ENCODE measurements at places on chromosomes 6 and 20. TPM values are rescaled to one million over a fixed set of nuclear protein-coding genes. Genes with fewer than 3 reads are reported as not detected.
A peak's percentile ranks its signal among the peaks of the same experiment; 100 is the strongest.

DNA sequence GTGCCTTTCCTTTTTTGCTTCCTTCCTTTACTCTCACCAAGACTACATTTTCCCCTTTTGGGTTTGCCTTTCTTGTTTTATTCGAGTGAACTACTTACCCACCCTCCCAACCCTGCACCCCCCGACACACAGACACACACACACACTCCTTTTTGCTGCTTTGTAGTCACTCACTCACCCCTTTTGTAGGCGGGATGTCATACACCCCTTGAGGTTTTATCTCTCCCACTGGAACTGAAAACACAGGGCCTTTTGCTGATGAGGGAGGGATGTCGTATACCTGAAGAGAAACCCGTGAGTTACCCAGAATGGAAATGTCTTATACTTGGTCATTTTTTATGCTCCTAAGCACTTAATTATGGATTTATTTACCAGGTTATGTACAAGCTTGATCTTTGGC is 40.3 kb downstream of the NEDD9 start:
- H3K4me3 ChIP-seq, result no peak overlapping the region
- H3K4me1 ChIP-seq, result no peaks in the 10 kb centered on the region
- DNase-seq, result no peak
- peaks cover 6% of the 10 kb centered on the region for H3K36me3 ChIP-seq

GRCh38 chr6:31556307-31556706 is 8.9 kb downstream of the NFKBIL1 start:
- H3K27me3 ChIP-seq, result no peaks in the 10 kb centered on the region
- H3K27ac ChIP-seq, result no peak overlapping the region
- DNase-seq, result no peak
- peaks cover 29% of the 10 kb centered on the region for H3K4me1 ChIP-seq
- H3K4me3 ChIP-seq, result no peak overlapping the region
- H3K36me3 ChIP-seq, result no peaks in the 10 kb centered on the region

- no peaks in the 10 kb centered on the region for H3K36me3 ChIP-seq
- no peaks in the 10 kb centered on the region for H3K27me3 ChIP-seq
- DNase-seq, result peak; percentile 72
- H3K4me1 ChIP-seq, result no peaks in the 10 kb centered on the region
Measured at GRCh38 chr20:45919542-45920399, 7.8 kb upstream of the PLTP start.

GRCh38 chr20:53129563-53129962 is 157.4 kb downstream of the TSHZ2 start:
- H3K4me1 ChIP-seq, result no peaks in the 10 kb centered on the region
- H3K27me3 ChIP-seq, result no peaks in the 10 kb centered on the region
- DNase-seq, result no peak
- no peaks in the 10 kb centered on the region for H3K36me3 ChIP-seq

DNA sequence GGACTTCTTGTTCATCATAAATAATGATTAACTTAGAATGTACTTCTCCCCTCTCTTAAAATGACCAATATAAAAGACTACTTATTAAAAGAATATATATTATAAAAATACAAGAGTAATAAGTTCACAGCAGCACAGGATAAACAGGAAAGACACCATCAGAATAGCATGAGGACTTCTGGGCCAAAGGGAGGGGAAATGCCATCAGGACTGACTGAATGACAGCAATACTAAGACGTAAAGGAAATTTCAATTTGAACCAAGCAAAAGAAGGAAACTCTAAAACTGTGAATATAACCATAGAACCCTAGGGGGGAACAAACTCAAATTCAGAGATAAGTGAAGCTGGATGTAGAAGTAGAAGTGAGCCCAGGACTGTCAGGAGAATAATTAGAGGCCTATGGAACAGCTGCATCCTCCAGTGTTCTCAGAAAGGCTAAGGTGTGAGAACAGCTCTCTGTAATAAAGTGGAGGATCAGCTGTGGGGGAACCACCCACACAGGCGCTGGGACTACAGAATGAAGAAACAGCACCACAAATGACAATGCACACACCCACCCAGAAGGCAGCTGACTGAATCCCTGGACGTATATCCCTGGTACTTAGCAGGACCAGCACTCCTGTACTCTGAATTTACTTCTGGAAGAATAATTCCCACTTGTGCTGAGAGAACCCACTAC is 37.8 kb downstream of the ZHX3 start:
- no peaks in the 10 kb centered on the region for H3K36me3 ChIP-seq
- no peak overlapping the region for H3K4me3 ChIP-seq
- H3K27me3 ChIP-seq, result no peaks in the 10 kb centered on the region

DNA sequence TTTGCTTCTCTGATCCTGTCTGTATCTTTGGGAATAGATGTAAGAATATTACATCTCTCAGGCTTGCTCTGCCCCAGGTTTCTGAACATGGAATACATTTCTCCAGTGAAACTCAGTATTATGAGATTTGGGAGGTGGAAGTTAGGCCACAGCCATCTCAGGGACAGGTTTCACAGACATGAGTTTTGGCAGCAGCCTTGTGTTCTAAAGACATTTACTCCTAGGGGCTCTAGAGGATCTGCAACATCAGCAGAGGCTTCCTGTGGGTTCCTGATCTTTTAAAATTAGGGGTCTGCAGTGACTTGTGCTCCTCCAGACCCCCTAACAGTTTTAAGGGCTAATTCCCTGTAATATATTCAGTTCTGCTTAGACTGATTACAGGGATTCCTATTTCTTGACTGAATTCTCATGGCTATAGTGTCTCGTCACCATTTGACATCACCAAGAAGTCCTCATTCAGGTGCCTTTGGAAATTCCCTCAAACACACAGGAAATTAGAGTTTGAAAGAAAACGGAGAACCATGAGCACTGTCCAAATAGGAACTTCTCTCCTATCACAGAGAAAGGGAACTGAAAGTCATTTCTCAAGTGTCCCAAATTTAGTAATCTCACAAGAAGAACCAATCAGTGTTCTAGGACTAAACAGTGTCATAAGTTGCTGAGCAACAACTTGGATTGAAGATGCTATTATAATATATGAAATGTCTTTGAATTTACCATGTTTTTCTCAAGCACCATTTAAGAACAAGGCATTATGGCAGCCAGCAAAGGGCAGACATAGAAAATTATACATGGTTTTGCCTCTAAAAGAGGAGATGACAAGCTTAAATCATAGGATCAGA is 2.5 kb upstream of the HLA-DRA start:
- no peak for DNase-seq
- no peaks in the 10 kb centered on the region for H3K4me1 ChIP-seq
- no peaks in the 10 kb centered on the region for H3K27me3 ChIP-seq
- peak overlapping the region; percentile 30 for H3K27ac ChIP-seq
- H3K36me3 ChIP-seq, result no peaks in the 10 kb centered on the region
- no peak overlapping the region for H3K4me3 ChIP-seq

GRCh38 chr20:32012159-32012688 is 2.0 kb downstream of the CCM2L start:
- H3K36me3 ChIP-seq, result no peaks in the 10 kb centered on the region
- no peaks in the 10 kb centered on the region for H3K4me1 ChIP-seq
- no peaks in the 10 kb centered on the region for H3K27me3 ChIP-seq
- no peak for DNase-seq

- no peak overlapping the region for H3K4me3 ChIP-seq
- no peaks in the 10 kb centered on the region for H3K36me3 ChIP-seq
- DNase-seq, result no peak
- H3K4me1 ChIP-seq, result no peaks in the 10 kb centered on the region
- no peaks in the 10 kb centered on the region for H3K27me3 ChIP-seq
Measured at GRCh38 chr6:12096342-12096741, 84.2 kb downstream of the HIVEP1 start.

DNA sequence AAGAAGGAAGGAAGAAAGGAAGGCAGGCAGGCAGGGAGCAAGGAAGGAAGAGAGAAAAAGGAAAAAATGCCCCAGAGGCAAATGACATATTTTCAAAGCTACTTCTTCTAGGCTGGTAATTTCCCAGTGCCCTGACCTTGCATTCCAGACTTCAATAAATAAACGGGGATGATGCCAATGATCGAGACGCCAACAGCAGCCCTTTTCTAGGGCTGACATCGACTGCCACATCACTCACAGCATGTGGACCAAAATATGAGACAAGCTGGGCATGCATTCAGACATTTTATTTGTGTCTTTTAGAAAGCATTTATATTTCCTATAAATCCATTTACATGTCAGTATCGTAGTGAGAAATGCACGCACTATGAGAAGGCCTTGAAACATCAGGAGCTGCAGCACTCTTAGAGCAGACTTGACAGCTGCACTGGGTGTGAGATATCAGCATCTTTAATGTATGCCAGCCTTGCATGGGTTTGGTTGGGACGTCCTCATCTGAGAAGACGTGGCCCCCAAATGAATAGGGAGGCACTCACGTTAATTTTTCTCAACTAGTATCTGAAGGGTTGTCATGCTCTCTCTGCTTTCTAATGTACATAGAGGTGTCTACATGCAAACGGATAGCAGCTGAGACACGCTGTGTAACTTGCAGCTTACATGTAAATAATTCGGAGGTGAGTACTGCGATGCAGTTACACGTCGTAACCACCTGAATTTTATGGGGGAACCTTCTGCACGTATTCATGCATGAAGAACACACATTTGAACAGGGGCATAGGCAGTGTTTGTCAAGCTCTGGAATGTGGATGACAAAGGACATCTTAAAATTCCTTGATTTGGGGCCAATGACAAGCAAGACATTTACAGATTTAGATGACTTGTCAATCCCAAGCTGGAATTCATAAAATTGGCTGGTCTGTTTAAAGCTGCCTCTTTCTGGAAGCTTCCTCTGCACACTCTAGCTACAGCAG is 149.1 kb upstream of the AGPAT4 start:
- no peak overlapping the region for H3K27ac ChIP-seq
- no peak overlapping the region for H3K4me3 ChIP-seq
- no peaks in the 10 kb centered on the region for H3K27me3 ChIP-seq
- no peak for DNase-seq
- no peaks in the 10 kb centered on the region for H3K36me3 ChIP-seq

DNA sequence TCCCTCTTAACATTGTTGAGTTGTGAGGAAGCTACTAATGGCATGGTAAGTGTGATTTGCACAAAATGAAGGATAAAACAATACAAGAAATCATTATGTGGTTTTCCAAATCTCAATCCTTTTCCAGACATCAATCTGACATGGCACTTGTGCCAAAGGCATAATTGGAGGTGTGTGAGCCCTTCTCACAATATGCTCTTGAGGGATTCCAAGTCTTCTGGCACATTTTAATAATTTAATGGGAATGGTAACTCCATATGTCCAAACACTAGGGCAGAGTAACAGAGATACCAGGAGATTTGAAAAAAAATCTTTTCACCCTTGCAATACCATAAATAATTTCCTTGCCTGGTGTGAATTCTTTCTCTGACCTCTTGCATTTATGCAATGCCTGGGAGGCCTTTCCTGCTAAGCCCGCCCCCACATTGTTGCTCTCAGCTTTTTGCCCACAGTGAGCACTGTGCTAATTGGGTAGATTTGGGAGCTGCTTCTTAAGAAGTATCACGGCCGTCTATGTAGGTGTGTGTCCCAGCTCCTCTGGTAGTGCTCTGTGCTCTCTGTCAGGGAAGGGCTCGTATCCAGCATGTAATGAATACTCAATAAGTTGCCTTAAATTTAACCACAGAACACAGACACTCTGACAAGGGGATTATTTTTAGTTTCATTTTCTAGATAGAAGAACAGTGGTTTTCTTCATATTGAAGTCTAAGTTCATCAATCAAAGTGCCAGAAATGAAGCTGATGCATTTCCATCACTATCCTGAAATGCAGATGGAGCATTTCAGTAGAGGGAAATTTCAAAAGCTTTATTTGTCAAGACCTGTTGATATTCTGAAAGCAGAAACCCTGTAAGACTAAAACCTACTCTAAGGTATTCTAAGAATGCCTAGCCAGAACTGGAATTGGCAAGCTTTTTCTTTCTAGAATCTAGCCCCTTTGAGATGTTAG is 54.4 kb upstream of the CEP85L start:
- H3K27me3 ChIP-seq, result no peaks in the 10 kb centered on the region
- H3K4me1 ChIP-seq, result no peaks in the 10 kb centered on the region
- no peak overlapping the region for H3K4me3 ChIP-seq
- peak overlapping the region; percentile 35 for H3K27ac ChIP-seq
- H3K36me3 ChIP-seq, result no peaks in the 10 kb centered on the region
- DNase-seq, result no peak

DNA sequence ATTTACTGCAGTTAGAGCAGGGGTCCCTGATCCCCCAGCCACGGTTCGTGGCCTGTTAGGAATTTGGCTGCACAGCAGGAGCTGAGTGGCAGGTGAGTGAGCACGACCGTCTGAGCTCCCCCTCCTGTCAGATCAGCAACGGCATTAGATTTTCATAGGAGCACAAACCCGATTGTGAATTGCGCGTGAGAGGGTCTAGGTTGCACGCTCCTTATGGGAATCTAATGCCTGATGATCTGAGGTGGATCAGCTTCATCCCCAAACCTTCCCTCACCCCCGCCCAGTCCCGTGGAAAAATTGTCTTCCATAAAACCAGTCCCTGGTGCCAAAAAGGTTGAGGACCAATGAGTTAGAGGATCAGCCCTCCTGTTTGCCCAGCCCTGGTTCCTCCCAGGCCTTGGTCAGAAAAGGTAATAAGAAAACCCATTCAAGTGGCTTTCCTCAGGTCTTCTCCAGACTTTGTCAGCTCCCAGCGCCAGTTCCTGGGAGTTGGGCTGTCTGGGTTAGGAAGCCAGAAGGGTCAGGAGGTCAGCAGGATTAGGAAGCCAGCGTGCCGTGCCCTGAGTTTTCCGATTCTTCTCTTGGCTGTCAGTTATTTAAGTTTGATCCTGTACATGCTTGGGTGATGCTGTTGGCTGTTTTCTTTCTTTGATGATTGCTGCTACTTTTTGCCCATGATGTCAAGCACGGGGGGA is 139.9 kb upstream of the PMEPA1 start:
- no peaks in the 10 kb centered on the region for H3K4me1 ChIP-seq
- H3K27ac ChIP-seq, result no peak overlapping the region
- H3K27me3 ChIP-seq, result no peaks in the 10 kb centered on the region
- H3K36me3 ChIP-seq, result no peaks in the 10 kb centered on the region

GRCh38 chr20:60249436-60249835 is 291.2 kb downstream of the CDH26 start:
- no peaks in the 10 kb centered on the region for H3K36me3 ChIP-seq
- DNase-seq, result no peak
- no peaks in the 10 kb centered on the region for H3K27me3 ChIP-seq
- H3K4me3 ChIP-seq, result no peak overlapping the region
- H3K4me1 ChIP-seq, result no peaks in the 10 kb centered on the region

- H3K4me3 ChIP-seq, result no peak overlapping the region
- H3K36me3 ChIP-seq, result no peaks in the 10 kb centered on the region
- no peaks in the 10 kb centered on the region for H3K27me3 ChIP-seq
- no peaks in the 10 kb centered on the region for H3K4me1 ChIP-seq
- H3K27ac ChIP-seq, result no peak overlapping the region
Measured at GRCh38 chr6:12653486-12653885, 63.1 kb upstream of the PHACTR1 start.

GRCh38 chr20:33983371-33983770 is 10.3 kb upstream of the RALY start:
- DNase-seq, result no peak
- no peak overlapping the region for H3K4me3 ChIP-seq
- no peak overlapping the region for H3K27ac ChIP-seq
- H3K4me1 ChIP-seq, result no peaks in the 10 kb centered on the region
- H3K36me3 ChIP-seq, result no peaks in the 10 kb centered on the region
- no peaks in the 10 kb centered on the region for H3K27me3 ChIP-seq

- DNase-seq, result no peak
- no peak overlapping the region for H3K4me3 ChIP-seq
- H3K4me1 ChIP-seq, result peaks cover 7% of the 10 kb centered on the region
Measured at GRCh38 chr6:30151580-30151979, 9.4 kb downstream of the TRIM10 start.

The WFDC5 gene
- not detected for total RNA-seq

The PAX1 gene
- not detected for total RNA-seq

The ALDH5A1 gene
- total RNA-seq, result 25.6 TPM

The BPIFA1 gene
- not detected for total RNA-seq

The ZSWIM1 gene
- 6.6 TPM for total RNA-seq

The ADAM33 gene
- 22.2 TPM for total RNA-seq

The SLC24A3 gene
- 38.8 TPM for total RNA-seq

The KIF25 gene
- total RNA-seq, result not detected
